ENCODE measurements at places on chromosomes 2 and 18. TPM values are rescaled to one million over a fixed set of nuclear protein-coding genes. Genes with fewer than 3 reads are reported as not detected.

The LOXHD1 gene
- 0.97 TPM for total RNA-seq

The GALNT14 gene
- 2.5 TPM for total RNA-seq

The SMYD1 gene
- not detected for total RNA-seq

The DYSF gene
- 3.1 TPM for total RNA-seq

DNA sequence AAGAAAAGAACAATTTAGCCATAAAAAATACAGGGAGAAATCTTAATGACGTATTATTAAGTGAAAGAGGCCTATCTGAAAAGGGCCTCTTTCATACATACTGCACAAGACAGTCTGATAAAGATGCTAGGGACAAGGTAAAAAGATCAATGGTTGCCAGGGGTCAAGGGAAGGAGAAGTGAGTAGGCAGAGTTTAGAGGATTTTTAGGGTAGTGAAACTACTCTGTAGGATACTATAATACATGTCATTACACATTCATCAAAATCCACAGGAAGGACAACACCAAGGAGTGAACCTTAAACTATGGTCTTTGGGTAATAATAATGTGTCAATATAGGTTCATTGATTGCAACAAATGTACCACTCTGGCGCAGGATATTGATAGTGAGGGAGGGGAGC is 289.3 kb downstream of the FSIP2 start:
- DNase-seq: no peak

DNA sequence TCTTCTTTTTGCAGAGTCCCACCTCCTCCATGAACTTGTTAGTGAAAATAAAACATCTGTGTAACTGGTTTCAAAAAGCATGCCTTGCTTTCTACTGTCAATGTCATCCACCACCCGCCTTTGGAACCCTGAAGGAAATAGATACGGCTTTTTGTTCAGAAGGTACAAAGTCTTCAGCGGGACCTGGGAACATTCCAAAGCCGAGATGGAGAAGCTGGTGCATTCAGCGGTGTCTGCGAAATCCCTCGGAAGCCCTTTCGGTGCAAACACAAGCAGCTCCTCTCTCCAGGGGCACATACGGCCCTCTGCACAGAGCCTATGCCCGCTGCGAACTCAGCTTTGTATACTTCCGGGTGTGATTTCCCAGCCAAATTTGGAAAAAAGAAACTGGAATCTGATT is 555.8 kb upstream of the SALL3 start:
- DNase-seq: no peak

DNA sequence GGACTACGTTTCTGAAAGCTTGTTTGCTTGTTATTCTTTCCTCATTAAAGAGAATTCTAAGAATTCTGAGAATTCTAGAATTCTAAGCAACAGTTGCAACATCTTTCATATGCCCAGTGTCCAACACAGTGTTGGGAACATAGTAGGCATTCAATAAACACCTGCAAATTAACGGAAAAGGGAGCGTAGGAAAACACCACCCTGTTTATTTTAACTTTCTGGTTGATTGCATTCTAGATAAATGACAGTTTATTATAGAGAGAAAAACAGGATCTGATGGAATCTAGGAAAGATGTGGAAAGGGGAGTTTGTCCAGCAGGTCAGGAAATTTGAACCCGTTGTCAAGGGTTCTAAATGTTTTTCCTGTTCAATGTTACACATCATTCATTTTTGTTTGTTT is 24.2 kb upstream of the EFEMP1 start:
- DNase-seq: no peak

- DNase-seq: no peak
These were observed 161.2 kb upstream of the PIEZO2 start for GRCh38 chr18:11310476-11311086.

DNA sequence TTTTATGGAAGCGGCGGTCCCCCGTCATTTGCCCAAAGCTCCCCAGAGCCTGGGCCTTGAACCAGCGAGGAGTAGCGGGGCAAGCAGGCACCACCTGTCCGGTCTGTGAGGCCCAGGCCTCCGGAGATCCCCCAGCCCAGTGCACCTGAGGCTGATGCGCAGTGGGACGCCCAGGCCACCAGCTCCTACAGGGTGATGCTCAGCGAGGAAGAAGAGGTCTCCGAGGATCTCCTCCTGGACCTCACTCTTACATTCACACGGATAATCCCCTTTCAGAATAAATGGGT is 220.2 kb downstream of the NDUFA10 start:
- no peak for DNase-seq
